ENCODE measurements at places on chromosomes 3 and 15.

- no peak for DNase-seq
Observed at GRCh38 chr3:46664188-46664970, 29.1 kb downstream of the ALS2CL start.

GRCh38 chr15:88635318-88635717 lies 3.5 kb upstream of the ISG20 start:
- DNase-seq, result no peak

DNA sequence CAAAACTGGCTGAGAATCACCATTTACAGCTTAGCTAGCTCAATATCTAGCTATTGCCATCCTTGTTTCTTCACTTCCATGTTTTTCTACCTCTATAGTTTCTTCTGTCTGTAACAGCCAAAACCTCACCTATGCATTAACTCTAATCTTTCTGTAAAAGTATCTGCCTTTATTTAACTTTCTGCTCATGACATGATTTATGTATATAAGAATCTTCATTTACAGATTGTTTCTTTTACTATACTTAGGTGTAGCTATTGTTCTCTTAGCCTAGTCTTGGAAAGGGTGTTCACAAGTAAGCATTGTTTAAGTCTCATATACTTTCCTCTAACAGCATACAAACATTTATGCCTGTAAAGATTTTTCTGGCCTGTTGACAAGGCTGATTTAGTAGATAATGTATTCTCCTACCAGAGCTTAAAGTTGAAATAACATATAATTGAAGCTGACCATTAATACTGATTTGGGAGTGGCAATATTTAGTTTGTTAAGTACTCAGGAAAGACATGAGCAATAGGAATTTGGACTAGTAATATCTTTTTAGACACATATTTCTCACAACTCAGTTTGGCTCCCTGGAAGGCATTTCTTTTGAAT lies 9.4 kb downstream of the FILIP1L start:
- DNase-seq, result no peak

DNA sequence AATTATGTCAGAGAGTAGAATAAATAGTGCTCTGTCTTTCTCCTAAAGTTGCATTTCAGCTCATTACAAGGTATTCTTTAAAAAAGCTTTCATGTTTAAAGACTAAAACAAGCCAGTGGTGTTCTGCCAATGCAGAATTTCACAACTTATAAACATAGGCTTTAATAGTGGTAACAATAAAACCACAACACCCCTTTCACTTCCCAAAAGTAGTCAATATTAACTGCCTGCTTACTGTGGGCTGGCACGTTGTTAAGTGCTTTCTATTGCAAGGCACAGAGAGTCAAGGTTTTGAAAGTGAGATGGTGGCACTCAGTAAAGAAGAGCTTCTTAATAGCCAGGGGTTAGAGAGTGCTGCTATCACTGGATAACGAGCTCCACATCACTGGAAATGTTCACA lies 8.4 kb upstream of the RTP1 start:
- no peak for DNase-seq

GRCh38 chr3:88057630-88058305 lies 1.0 kb downstream of the CGGBP1 start:
- no peak for DNase-seq

Measured in DMS 273 treated with DMSO at 0.1 percent for 48 hours (cell line).